Brain pericyte (primary cell): ENCODE measurements at places on chromosomes 1 and 21.

GRCh38 chr1:225707824-225708223 lies 54.9 kb upstream of the ENAH start:
- no peak for DNase-seq

DNA sequence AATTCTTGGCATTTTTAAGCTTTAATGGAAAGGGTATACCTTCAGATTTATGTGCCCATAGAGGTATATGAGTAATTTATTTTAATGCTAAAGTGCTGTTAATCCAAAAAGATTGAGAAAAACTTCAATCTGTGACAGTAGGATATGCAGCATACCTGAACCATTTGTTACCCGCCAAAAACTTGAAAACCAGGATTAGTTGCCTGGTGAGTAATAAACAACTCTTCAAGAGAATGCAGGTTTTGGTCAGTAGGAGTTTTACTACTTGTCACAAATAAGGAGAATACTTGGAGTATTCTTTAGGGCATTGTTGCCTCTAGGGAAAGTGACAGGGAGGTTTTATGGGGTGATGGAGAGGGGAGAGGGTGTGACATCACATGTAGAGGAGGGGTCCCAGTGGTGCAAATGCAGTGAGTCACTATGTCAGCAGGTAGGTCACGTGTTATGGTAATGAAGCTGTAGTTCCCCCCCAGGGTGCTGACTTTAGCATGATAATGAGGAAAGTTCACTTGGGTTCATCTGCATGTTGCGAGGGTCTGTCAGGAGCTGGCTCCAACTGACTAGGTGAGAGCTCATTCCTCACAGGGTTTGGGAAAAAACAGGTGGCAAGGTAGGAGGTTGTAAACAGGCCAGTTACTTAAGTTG lies 23.1 kb downstream of the USP25 start:
- DNase-seq, result no peak

DNA sequence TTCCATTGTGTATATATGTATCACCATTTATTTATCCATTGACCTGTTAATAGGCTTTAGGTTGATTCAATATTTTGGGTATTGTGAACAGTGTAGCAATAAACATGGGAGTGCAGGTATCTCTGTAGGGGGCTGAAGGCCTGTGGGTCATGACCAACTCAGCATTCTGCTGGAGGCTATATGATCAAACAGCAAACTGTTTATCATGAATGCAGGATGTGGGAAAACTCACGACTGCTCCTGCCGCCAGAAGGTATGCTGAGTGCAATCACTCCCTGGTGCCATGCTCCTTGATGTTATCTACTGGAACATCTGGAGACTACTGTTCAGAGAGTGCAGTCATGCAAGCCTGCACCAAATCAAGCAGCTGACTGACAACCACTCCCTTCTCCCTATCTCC lies 275.2 kb downstream of the COL11A1 start:
- no peak for DNase-seq

GRCh38 chr1:184792450-184792969 lies 37.9 kb upstream of the EDEM3 start:
- peak; percentile 39 for DNase-seq

DNA sequence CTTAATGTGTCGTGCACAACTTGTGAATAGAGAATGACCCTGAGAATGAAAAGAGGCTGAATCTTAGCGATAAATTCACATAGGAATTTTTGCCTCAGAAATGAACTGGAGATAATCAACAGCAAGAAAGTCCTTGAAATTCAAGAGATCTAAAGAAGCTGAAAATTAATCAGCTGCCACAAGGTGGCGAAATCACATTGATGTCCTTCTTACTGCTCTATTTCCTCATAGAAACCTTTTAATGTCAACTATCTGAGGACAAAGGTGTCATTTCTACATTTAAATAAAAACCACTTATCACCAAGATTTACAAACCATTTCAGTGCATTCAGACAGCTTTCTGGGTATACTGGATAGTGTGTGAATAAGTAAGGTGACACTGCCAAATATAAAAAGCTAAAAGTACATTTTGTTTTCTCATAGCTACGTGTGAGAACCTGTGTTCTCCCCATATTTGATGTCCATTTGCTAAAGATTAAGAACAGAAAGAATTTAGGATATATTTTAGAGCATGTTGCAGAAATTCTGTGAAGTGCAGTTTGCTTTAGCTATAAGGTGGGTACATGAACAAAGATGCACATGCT lies 485.3 kb upstream of the PTBP2 start:
- DNase-seq, result peak; percentile 25

DNA sequence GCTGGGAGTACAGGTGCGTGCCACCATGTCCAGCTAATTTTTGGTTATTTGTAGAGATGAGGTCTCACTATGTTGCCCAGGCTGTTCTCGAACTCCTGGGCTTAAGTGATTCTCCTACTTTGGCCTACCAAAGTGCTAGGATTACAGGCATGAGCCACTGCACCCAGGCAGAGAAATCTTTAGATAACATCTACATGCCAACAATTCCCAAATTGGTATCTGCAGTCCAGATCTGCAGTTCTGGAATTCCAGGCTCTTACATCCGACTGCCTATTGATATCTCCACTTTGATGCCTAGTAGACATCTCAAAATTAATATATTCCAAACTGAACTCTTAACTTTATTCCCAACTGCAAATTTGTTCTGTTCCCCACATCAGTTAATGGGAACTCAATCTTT lies 23.3 kb downstream of the INAVA start:
- no peak for DNase-seq

GRCh38 chr1:44025816-44026215 lies 5.4 kb downstream of the SLC6A9 start:
- no peak for DNase-seq

GRCh38 chr1:27521336-27521831 lies 31.4 kb upstream of the WASF2 start:
- no peak for DNase-seq

DNA sequence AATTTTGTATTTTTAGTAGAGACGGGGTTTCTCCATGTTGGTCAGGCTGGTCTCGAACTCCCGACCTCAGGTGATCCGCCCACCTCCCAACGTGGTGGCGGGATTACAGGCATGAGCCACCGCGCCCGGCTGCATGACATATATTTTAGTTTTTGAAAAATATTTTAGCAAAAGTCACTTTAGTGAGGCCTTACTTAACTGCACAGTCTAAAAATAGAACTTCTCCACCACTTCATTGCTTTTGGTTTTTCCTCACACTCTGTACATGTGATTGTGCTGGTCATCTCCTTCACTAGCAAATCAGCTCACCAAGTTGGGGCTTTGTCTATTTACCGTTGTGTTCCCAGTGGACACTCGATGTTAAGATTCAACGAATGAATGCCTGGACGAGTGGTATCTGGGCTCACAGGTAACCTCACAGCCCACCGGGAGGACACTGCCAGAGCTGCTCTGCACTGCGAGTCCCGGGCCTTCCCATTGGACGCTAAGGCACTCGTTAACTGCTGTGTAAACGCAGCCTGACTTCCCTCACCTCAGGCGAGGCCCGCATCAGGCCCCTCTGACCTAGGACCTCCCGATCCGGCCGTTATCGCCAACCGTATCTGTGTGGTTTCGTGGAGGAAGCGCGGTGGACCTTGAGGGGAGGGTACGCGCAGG lies 14.0 kb upstream of the ZNF692 start:
- peak; percentile 54 for DNase-seq

DNA sequence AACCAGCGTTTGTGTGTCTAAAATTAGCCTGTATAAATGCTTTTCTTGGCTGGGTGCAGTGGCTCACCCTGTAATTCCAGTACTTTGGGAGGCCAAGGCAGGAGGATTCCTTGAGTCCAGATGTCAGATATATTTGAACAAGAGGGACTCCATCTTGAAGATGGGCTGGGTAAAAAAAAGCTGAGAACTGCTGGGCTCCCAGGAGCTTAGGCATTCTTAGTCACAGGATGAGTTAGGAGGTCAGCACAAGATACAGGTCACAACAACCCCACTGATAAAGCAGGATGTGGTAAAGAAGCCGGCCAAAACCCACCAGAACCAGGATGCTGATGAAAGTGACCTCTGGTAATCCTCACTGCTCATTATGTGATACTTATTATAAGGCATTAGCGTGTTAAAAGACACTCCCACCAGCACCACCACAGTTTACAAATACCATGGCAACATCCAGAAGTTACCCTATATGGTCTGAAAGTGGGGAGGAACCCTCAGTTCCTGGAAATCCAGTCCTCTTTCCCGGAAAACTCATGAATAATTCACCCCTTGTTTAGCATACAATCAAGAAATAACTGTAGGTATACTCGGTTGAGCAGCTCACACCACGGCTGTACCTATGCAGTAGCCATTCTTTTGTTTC lies 36.2 kb upstream of the ZNF496 start:
- no peak for DNase-seq

GRCh38 chr1:57799490-57800115 lies 375.7 kb upstream of the DAB1 start:
- DNase-seq, result no peak

DNA sequence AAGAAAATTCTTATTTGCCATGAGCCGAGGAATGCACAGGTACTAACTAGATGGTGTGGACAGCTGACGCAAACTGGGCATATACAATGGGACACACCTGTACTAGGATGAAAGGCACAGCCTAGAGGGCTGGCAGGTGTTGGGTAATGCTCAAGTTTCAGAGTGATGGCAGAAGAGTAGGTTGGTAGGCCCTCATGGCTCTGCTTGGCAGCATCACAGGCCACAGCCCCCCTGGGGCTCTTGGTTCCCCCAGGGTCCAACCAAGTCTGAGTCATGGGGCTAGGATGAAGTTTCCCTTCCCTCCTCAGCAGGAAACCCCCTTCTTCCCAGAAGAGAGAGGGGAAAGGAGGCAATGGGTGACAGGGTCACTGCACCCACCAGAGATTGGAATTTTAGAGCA lies 35.2 kb downstream of the SPEN start:
- no peak for DNase-seq

GRCh38 chr1:7888248-7889081 lies 35.6 kb upstream of the UTS2 start:
- no peak for DNase-seq

DNA sequence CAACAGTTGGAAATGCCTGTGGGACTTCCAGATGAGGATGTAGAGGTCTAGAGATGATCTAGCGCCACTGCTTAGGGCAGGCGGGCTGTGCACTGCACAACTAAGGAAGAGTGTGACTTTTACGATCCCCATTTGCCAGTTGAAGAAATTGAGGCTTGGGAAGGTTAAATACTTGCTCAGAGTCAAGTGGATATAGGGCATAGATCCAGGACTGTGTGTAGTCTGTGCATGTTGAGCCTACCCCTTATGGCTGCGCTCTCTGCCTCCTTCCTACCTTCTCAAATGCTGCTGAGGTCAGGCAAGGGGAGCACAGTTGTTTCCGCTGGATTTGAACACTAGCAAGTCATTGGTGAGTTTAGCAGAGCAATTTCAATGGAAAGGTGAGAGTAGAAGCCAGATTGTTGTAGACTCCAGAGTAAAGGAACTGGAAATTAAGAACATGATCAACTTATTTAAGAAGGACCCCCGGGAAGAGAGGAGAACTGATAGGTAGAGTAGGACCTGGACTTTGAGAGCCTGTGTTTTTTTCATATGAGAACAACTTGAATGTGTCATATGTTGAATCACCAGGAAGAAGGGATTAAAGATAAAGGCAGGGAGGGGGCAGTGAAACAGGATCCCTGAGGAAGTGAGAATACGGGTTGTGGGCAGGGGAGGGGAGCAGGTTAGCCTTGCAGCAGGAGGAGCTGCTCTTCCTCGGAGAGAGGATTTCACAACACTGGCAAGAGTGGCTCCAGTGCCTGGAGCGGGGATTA lies 2.7 kb downstream of the CAPN2 start:
- DNase-seq, result no peak

DNA sequence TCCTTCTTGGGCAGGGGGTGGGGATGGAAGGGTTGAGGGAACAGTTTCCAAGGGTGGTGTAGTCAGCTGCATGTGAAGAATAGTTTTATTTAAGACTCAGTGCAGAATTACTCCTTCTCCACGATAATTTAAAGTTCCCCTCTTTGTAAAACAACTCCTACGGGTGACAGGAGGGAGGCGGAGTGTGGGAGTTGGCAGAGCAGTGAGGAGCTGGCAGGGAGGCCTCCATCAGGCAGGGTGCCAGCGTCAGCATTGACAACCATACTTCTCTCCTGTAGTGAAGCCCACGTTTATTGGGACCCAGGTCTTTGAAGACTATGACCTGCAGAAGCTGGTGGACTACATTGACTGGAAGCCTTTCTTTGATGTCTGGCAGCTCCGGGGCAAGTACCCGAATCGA lies 93.8 kb downstream of the MTR start:
- DNase-seq, result no peak

GRCh38 chr1:151947140-151947539 lies 37.8 kb upstream of the THEM4 start:
- DNase-seq, result no peak

DNA sequence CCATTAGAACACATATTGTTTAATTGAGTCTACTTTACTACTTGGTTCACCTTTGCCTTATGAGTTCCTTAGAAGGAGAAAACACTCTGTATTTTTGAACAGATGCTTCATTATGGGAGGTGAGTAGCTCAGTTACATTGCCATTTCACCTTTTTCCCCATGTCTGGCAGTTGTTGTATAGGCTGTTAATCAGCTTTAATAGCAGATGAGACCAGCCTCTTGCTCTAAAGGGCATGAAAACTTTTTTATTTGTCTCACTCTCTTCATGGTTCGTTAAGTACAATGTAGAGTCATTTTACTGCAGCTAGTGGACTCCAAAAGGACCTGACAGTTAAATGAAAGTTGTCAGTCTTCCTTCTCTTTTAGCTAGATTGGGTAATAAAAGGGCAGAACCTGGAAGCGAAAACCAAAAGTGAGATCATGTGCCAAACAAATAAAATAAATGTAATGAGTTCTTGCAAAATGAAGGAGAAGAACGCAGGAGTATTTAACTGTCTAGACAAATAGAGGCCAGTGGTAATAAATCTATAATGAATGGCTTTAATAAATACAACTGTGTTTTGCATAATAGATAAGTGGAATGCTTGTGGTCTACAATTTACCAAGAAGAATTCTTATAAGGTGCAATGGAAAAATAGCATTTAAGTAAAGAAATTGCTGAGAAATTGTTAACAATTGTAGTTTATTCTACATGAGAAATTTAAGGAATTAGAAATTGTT lies 180.0 kb upstream of the NEGR1 start:
- no peak for DNase-seq

DNA sequence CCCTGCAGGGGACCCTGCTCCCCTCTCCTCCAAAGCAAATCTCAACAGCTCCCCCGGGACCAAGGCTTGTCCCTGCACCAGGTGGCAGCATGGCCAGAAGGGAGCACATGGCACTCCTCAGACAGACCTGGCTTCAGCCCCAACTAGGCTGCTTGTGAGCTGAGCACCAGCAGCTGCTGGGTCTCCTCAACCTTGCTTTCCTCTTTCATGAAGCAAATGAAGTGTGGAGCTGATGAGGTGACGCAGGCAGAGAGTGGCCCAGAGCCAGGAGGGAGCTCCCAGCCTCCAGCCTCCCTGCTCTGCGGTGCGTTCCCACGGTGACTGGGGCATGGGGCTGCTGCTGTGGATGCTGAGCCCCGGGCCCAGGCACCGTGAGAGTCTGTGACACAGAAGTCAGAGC lies 34.0 kb downstream of the MEGF6 start:
- DNase-seq, result no peak

DNA sequence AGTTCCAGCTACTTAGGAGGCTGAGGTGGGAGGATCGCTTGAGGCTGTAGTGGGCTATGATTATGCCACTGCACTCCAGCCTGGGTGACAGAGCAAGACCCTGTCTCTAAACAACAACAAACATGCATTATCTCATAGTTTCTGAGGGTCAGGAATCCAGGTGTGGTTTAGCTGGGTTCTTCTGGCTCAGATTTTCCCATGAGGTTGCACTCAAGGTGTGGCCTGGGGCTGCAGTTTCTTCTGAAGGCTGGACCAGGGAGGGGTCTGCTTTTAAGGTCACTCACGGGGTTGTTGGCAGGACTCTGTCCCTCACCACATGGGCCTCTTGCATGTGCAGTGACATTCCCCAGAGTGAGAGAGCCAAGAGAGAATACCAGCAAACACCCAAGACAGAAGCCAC lies 77.0 kb downstream of the EPHB2 start:
- no peak for DNase-seq
